T-helper 9 cell (primary cell): ENCODE measurements at places on chromosomes 11 and 22.

DNA sequence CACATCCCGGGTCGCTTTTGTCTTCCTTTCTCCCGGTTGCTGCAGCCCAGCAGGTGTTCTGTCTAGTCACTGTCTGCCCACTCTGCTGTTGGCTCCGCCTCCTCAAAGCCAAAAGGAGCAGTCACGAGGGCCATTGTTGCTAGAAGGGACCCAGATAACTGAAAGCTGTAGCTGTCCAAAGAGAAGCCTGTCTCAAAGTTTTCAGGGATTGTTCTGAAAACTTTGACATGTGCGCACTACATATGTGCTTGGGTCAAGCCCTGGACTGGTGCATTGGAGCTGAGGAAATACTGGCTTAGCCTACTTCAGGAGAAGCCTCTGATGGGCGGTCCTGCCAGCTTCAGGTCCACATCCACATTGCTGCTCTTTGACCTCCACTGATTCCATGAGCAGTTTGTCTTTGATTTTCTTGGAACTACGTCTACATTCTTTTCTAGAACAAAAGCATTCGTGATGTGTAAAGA is 8.8 kb upstream of the OR2AT4 start:
- no peak for DNase-seq

DNA sequence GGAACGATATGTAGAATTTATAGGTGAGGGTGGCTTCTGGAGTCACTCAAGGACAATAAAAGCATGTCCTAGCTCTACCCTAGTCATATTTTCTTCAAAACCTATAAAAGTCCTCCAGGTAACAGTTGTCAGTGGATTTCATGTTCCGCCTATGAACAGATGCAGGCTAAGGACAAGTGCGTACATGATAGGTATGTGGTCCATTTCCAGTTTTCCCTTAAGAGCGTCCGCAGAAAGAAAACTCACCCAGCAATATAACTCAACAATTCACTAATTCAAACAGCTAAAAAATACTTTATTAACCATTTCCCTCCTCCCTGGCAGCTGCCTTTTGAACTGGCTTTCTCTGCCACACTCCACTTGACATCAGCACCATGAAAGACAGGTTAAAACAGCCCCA is 50.2 kb upstream of the CCDC34 start:
- no peak for DNase-seq

GRCh38 chr11:71927820-71928736 is at the start of gene XNDC1N:
TSS of gene XNDC1N (minus strand) at chr11:71928594. CDS start at chr11:71923353, 5,241 bp downstream.
- no peak for DNase-seq

DNA sequence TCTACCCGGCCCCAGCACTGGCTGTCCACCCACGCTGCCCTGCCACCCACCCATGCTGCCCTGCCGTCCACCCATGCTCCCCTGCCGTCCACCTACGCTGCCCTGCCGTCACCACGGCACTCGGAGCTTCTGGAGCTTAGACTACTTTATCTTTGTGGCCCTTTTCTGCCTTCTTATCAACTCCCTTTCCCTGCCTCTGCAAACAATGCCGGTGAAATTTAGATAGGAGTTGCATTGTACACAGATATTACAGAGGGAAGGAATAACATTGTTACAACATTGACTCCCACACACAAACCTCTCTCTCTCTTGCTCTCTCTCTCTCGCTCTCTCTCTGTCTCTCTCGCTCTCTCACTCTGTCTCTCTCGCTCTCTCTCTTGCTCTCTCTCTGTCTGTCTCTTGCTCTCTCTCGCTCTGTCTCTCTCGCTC is 33.7 kb upstream of the BRSK2 start:
- DNase-seq, result no peak

DNA sequence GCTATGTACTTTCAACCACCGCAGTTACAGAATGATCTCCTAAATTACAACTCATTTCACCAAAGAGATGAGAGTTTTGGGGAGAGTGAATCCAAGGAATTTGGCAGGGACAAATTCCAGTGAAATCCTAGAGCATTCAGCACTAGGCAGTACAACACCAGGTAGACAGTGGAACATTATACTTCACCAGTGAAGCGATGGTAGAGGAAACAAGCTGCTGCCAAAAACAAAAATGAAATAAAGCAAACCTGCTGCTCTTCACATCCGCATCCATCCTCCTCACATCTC is 16.9 kb downstream of the SMCO4 start:
- no peak for DNase-seq

DNA sequence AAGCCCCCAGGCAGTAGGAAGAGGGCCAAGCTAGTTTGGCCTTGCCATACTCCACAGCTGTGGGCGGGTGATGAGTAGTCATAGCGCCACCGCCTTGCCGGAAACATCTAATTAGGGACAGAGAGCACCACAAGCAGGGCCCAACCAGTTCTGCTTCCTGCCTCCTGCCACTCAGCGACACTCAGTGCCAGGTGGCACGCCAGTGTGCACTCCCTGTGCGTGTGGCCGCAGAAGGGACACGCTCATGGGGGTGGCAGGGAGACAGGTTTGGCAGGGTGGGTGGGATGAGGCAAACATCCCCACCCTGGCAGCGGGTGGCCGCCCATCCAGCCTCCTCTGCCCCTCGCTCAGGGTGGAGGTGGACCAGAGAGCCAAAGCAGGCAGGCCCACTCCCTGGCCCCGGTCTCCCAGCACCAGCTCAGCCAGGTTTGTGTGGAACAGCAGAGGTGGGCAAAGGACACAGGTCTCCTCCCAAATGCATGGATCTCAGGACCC is 4.9 kb downstream of the OVOL1 start:
- no peak for DNase-seq

DNA sequence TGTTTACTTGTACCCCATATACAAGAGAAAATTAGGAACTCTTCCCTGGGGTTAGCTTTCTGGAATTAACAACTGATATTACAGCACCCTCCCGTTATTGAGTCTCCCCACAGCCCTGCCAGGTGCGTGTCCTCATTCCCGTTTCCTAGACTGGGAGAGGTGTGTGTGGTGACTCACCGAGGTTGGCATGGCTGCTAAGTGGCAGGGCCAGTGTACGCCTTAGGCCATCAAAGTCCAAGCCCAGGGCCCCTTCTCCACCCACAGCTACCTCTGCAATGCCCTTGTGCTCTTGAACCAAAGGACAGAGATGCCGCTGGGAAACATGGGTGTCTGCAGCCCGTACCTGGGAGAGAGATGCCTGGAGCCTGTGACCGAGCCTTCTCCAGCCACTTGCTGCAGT is 12.3 kb downstream of the IFT27 start:
- no peak for DNase-seq

GRCh38 chr22:27420817-27421361 is 380.7 kb downstream of the MN1 start:
- DNase-seq, result no peak

- DNase-seq, result no peak
These were observed 8.7 kb downstream of the CAPN5 start for GRCh38 chr11:77075425-77075905.

DNA sequence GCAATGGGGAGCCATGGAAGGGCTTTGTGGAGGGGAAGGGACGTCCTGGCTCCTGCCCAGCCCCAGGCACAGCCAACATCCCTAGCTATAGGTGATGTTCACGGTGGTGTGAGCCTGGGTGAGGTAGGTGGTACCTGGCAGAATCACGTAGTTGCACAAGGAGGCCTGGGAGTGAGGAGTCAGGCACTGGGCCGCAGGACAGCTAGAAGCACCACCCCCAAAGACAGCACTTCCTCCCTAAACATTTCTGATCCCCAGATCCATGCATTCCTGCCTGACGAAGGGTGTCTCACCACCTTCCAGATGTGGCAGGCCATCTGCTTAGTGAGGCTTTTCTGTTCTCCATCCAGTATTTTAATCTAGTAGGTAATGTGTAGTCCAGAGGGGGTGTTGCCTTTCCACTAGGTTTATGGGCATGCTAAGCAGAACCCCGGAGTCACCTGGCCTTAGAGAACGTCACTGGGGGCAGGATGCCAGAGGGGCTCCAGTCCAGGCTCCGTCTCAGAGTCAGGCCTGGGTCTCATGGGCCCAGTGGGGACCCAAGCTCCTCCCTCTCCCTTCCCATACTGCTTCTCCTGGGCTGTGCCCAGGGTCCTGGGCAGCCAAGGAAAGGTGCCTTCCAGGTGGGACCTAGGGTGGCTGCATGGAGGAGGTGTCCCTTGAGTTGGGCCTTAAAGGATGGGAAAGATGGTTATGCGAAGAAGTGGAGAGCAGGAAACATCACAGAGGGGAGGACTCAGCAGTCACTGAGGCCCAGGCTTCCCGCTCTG is 56.2 kb downstream of the OTOG start:
- no peak for DNase-seq

GRCh38 chr11:130995266-130995665 is 79.0 kb upstream of the SNX19 start:
- no peak for DNase-seq

DNA sequence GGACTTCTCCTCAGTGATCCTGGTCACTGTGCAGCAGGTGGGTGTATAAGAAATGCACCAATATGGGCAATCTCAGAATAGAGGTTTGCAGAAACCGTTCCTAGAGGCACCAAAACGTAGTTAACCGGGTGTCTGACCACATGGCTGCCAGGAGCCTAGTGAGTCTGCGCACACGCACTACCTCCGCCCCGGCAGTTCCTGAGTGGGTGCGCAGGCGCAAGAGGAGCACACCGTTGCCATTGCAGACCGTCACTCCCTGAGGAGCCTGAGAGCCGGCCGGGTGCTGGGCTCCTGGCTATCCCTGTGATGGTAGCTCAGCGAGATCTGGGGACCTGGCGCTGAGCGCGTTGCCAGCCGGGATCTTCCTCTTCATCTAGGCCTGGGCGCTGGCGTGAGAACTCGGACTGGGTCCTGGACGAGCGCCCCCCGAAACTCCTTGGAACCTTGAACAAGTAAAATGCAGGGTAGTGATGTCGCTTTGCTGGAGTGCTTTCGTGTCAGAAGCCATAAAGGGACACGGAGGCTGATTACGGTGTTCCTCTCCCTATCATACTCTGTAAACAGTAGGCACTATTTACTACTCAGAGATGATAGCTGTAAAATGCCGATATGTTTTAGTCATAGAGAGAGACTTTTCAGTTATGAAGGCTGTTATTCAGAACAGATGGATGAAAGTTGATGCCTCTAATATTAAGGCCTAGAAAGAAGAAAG is at the start of gene MS4A13:
TSS of gene MS4A13 (plus strand) at position 249 of the 712 bp plus-strand sequence. CDS start 2,692 bp downstream, outside the sequence.
- no peak for DNase-seq

GRCh38 chr22:37281646-37282384 is 493 bp upstream of the CYTH4 start:
- no peak for DNase-seq

GRCh38 chr11:65590240-65590738 is 5.3 kb downstream of the KCNK7 start:
- DNase-seq, result no peak

GRCh38 chr22:43820651-43821305 is 8.7 kb upstream of the EFCAB6 start:
- no peak for DNase-seq
